ENCODE measurements at places on chromosomes 11 and 22.

- no peak for DNase-seq
Observed at GRCh38 chr11:60847896-60848295, 6.0 kb downstream of the CCDC86 start.

DNA sequence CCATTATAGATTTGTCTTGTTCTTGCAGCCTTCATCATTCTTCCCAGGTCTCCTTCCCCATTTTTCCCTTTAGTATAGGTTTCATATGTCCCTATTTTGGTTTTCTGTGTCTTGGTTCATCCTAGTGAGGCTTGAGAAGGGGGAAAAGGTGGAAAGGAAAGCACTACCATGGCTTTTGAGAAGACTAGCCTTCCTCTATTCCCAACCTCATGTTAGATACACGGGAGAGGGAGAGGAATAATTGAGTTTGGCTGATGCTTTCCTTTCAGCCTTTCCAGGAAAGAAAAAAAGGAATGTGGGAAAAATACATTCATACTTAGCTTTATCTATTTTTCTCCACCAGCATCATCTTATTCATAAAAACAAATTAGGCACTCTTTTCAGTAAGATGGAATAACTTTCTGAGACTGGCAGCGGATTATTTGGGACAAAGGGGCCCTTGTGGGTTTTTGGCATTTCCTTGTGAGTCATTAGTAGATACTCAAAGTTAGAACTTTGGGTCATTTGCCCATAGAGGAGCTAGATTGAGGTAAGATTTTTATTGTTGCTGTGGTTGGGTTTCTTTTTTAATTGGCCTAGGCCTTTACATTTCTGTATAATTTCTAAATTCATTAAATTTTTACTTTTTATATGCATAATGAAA is 23.8 kb downstream of the CAPRIN1 start:
- DNase-seq = no peak

DNA sequence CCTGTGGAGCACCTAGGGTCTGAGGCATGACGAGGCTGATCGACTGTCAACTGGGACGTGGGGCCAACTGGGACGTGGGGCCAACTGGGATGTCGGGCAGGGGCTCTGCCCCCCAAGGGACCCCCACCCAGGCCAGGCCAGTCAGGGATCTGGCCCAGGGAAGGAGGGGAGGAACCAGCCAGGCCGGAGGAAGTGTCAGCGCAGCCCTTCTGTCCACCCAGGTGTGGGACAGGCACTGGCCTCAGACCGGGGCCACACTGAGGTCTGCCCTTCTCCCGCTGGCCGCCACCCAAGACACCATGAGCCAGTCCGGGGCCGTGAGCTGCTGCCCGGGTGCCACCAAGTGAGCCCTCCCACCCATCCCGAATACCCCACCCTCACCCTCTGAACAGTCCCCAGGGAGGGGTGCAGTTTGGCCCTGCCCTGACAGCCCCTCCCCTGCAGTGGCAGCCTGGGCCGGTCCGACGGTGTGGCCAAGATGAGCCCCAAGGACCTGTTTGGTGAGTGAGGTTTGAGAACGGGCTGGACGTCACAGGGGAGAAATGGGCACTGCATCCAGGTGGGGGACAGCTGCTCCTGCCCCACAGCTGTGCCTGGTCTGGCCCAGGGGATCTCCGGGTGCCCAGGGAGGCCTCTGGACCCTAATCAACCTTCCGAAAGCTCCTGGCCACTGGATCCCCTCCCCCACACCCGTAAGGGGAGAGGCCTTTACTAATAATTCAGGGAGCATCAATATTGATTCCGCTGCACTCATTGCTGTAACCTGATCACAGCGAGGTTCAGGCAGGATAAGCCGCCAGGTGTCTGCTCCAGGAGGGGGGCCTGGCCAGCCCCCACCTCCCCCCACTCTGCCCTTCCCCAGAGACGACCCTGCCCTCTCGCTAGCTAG is 3.3 kb downstream of the EPS8L2 start:
- no peak for DNase-seq

GRCh38 chr11:46118702-46119351 is 2.4 kb downstream of the PHF21A start:
- DNase-seq = no peak

- no peak for DNase-seq
Observed at GRCh38 chr11:32594272-32594671, 10.6 kb downstream of the EIF3M start.

GRCh38 chr11:104372111-104372510 is 208.2 kb upstream of the PDGFD start:
- no peak for DNase-seq

DNA sequence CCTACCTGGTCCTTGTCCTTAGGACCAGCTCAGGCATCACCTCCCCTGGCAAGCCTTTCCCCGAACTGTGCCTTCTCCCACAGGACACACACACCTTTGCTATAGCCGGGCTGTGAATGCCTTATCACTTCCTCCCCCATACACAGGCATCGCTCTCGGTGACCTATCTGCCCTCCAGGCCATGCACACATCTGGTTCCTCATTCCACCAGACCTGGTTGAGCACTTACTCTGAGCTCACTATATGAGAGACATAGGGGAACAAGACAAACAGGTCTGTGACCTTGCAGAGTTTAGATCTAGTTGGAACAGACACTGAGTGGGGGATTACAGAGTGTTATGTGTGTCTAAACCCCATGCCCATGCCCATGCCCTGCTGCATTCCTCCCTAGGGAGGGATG is 3.1 kb upstream of the BCR start:
- DNase-seq = no peak

- no peak for DNase-seq
Observed at GRCh38 chr11:66624450-66624849, 8.0 kb downstream of the RBM14 start.

- DNase-seq = no peak
Observed at GRCh38 chr11:46335890-46336562, 11.2 kb upstream of the DGKZ start.

DNA sequence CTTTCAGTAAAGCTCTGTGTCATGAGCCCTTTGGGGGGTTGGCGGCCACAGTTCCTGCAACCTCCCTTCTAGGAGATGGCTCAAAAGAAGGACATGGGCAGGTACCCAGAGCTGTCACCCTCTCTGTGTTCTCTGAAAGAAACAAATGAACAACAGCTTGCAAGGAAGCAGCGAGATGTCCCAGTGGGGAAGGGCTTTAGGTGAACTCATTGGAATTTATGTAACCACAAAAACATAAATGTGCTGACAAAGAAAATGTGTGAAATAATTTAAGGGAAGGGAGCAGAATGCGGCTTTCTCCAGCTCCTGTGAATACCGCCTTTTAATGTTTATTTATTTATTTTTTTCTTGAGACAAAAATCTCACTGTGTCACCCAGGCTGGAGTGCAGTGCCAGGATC is 3.3 kb downstream of the PARVG start:
- no peak for DNase-seq
